IMR-90 (cell line): ENCODE measurements at places on chromosomes 4 and X.
A peak's percentile ranks its signal among the peaks of the same experiment; 100 is the strongest.

DNA sequence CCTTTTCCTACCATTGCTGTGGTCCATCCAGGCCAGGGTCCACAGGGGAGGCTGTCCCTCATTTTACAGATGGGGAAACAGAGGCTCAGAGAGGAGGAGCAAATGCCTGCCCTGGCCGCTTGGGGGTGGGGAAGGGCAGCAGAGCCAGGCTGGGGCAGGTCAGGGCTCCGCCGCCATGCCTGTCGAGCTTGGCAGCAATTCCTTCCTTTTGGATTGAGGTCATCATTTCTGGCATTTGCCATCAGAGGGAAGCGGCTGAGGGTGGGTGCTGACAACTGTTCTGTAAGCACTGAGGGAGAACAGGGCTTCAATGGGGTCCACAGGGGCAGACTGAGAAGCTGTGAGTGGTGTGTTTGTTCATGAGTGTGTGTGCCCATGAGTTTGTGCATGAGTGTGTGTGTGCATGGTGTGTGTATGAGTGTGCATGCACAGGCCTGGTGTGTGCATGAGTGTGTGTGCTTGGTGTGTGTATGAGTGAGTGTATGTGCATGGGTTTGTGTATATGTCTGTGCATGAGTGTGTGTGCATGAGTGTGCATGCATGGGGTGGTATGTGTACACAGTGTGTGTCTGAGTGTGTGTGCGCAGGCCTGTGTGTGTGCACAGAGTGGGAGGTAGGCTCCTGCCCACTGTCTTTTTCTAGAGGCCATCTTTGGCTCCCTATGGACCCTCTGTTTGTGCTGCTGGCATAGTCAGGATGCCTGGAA, 115.2 kb downstream of the SORCS2 start:
- H3K4me3 ChIP-seq = no peak overlapping the region
- no peak for DNase-seq
- H3K27ac ChIP-seq = no peak overlapping the region
- peaks cover 68% of the 10 kb centered on the region for H3K27me3 ChIP-seq

DNA sequence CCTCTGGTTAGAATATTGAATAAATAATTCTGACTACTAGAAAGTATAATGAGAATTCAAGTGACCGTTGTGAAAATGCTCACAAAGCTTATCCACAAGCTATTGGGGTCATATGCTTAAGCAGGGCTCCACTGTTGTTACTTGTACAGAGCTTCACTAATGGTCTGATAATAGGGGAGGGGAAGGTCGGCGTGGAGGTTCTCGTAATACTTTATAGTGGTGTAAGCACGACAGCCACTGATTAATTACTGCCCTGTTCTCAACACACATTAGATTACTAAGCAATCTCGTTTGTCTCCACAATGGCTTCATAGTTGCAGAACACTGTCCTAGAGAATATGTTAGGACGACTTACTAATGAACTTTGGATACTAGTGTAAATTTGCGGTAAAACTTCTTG, 11.6 kb downstream of the UNC5C start:
- no peaks in the 10 kb centered on the region for H3K4me1 ChIP-seq
- no peak overlapping the region for H3K4me3 ChIP-seq
- no peak overlapping the region for H3K27ac ChIP-seq

DNA sequence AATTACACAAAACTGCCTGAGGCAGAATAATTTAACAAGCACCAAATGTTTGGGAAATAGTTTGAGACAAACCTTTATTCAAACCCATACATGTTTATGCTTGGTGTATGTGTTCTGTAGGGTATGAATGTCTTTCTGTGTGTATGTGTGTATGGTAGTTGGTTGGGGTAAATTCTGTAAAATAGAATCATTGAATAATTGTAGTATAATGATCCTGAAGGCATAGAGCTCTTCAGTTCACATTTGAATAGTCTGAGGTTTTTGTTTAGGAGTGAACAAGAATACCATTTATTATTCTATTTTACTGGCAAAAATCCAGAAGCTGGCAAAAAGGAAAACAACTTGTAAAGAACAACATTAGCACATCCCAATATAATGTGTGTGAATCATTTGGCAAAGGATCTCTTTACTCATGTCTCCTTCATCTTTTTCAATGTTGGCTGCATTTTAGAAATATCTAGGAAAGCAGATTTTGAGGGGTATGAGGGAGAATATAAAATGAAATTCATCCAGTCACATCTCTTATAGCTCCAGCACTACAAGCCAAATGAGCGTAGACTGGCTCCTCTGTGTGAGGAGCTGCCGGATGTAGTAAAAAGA, 360.0 kb downstream of the CHIC1 start:
- H3K27ac ChIP-seq = no peak overlapping the region
- no peaks in the 10 kb centered on the region for H3K36me3 ChIP-seq
- DNase-seq = peak; percentile 26
- no peak overlapping the region for H3K4me3 ChIP-seq

DNA sequence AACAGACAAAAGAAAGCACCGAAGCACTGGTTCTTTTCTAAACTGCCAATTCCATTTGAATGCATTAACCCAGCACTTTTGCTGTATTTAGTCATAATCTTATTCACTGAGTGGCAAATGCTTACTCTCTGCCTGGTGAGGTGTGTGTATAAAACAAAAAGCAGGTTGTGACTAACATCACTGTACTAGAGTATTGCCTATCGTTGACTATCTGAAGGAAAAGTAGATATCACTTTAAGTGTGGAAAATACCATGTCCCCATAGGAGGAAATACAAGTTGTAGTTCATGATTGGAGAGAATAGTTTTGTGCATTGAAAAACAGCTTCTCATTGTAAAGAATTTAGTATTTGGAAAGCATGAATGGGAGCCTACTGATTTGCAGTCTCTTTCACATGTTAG, 2.7 kb downstream of the PDLIM5 start:
- H3K27me3 ChIP-seq = no peaks in the 10 kb centered on the region
- H3K4me1 ChIP-seq = peaks cover 6% of the 10 kb centered on the region
- H3K27ac ChIP-seq = no peak overlapping the region
- H3K36me3 ChIP-seq = peaks cover 3% of the 10 kb centered on the region; the same call in 1 of the 2 replicates
- peak; percentile 15 for DNase-seq

DNA sequence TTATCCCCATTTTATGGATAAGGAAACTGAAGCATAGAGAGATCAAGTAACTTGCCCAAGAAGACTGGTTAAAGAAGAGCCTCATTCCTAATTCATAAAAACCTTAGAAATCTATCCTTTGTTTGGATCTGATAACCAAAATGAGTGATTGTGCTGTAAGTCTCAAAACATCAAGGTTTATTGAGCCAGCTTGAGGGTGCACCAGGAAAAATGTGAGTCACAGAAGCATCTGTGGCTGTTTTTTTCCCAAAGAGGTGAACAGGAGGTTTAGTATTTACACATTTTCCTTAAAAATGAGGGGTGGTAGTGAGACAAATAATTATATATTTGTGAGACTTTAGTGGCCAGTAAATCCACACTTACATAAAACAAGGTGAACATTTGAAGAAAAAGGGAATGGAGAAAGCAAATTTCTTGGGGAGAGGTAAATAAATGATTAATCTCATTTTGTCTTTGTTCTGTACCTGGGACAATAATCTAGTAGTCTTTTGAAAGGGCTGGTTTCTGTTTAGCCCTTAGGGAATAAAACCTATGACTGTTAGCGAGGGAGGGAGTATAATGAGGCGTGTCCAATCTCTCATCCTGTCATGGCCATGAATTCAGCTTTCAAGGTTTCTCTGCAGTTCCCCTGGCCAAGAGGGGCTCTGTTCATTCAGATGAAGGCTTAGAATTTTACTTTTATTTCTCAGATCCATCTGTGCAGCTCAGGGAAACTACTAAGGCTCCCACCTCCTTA, 12.2 kb upstream of the FMR1 start:
- no peak overlapping the region for H3K4me3 ChIP-seq
- no peaks in the 10 kb centered on the region for H3K36me3 ChIP-seq
- no peaks in the 10 kb centered on the region for H3K4me1 ChIP-seq
- no peak overlapping the region for H3K27ac ChIP-seq
- no peak for DNase-seq
- no peaks in the 10 kb centered on the region for H3K27me3 ChIP-seq

- peaks cover 3% of the 10 kb centered on the region; the same call in 1 of the 2 replicates for H3K36me3 ChIP-seq
- no peak overlapping the region for H3K27ac ChIP-seq
- no peak for DNase-seq
- no peak overlapping the region for H3K4me3 ChIP-seq
- no peaks in the 10 kb centered on the region for H3K27me3 ChIP-seq
- no peaks in the 10 kb centered on the region for H3K4me1 ChIP-seq
Observed at GRCh38 chrX:129544780-129545179, 4.7 kb downstream of the OCRL start.

DNA sequence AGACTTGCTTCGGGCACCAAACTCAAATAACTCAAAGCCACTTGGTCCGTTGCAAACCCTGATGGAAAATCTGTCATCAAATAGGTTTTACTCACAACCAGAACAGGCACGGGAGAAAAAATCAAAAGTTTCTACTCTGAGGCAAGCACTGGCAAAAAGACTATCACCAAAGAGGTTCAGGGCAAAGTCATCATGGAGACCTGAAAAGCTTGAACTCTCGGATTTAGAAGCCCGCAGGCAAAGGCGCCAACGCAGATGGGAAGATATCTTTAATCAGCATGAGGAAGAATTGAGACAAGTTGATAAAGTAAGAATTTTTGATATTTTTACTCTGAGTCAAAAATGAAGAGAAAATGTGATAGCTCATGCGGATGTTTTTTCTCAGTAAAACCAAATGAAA, 87.2 kb downstream of the NRK start:
- no peaks in the 10 kb centered on the region for H3K36me3 ChIP-seq
- no peak overlapping the region for H3K4me3 ChIP-seq
- H3K27me3 ChIP-seq = peaks cover 2% of the 10 kb centered on the region; the same call in 1 of the 2 replicates
- DNase-seq = no peak
- no peak overlapping the region for H3K27ac ChIP-seq

DNA sequence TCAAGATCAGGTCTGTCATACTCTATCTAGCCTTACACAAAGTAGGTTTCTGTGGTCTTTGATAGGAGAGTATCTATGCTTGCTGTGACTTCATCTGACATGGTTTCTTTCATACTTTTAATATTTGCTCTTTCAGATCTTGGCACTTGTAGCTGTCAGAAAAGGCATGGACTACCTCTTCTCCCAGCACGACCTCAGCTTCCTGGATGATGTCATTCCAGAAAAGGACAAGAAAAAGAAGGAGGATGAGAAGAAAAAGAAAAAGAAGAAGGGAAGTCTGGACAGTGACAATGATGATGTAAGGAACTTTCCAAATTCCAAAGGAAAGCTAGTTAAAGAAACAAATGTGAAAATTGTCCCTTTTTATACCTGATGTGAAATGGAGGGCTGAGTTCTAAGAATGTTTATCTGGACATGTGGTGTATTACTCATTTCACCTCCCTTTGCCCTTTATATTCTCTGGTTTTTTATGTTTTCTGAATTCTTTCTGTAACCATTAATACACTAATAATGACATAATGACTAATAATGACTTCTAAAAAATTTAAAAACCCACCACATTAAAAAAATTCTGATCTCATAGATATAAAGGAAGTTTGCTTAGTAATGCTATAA, 221.2 kb downstream of the SLC4A4 start:
- H3K36me3 ChIP-seq = peaks cover 25% of the 10 kb centered on the region
- H3K4me1 ChIP-seq = 0 out of 2 replicates have a peak, but pooled peaks cover 2% of the 10 kb centered on the region
- DNase-seq = peak; percentile 64
- no peaks in the 10 kb centered on the region for H3K27me3 ChIP-seq
- no peak overlapping the region for H3K4me3 ChIP-seq

DNA sequence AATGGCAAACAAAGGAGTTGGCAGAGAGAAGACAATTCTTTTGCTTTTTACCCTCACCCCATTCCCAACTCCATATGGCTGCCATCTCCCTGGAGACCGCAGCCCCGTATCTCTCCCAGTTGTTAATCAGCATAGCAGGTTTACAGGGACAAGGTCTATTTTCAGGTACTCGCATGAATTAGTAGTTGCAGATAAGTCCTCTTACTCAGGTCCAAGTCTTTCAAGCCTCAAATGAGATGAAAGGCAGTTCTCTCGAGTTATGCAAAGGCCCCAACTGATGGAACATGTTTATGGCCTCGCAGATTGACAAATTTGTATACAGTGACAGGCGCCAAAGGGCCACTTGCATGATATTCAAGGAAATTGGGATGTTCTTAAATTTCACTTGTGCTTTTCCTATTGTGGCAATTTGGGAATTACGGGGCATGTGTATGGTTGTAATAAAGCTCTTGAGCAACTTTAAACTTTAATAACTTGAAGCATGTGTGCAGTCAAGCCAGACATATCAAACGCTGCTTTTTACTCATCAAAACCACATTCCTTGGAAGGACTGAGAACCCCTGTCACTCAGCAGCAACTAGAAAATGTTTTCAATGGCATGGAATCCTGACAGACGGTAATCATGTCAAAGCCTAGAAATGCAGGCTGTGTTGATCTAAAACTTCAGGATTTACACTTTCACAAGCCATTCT, 45.1 kb downstream of the KDR start:
- H3K4me3 ChIP-seq = no peak overlapping the region
- H3K27me3 ChIP-seq = peaks cover 5% of the 10 kb centered on the region
- no peaks in the 10 kb centered on the region for H3K36me3 ChIP-seq
- no peak for DNase-seq
